ENCODE measurements at places on chromosomes 12 and 14.
A peak's percentile ranks its signal among the peaks of the same experiment; 100 is the strongest.

DNA sequence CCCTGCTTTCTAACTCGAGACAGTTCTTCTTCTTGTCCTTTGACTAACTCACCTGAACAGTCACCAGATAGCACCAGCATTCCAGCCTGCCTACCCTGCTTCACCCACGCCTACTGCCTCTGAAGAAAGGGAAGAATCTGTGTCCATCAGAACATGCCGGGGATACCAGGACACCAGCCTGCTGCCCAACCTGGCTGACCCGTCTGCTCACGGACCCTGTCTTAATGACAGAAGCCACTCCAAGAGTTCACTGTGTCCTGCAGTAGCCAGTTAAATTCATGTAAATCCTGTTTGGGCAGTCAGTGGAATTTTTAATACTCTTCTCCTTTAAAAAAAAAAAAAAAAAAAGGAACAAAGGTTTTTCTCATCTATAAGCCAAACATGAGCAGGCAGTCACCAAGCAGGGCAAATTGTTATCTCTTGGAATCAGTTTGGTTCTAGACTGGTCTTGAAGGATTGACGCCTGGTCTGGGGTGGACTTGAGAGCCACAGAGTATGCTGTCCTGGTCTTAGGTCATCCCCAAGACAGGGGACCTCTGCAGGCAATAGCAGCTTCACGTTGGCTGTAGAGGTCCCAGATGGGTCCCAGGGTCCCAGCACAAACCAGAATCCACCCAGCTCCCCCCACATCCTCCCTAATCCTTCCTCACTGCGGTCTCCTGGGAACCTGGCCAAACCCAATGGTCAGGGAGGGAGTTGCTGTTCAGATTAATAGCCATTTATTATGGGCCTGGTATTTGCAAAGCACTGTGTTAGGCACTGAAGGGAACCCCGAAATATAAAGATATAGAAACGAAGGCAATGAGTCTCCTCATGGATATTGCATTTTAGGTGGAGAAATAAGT is 181.1 kb upstream of the HIF1A start:
- no peak for DNase-seq

GRCh38 chr14:53032161-53032803 is 81.4 kb upstream of the FERMT2 start:
- DNase-seq, result no peak

- DNase-seq, result no peak
Observed at GRCh38 chr12:30696103-30696408, 387 bp upstream of the IPO8 start.

- no peak for DNase-seq
Observed at GRCh38 chr14:104843006-104843405, 22.1 kb upstream of the CEP170B start.

DNA sequence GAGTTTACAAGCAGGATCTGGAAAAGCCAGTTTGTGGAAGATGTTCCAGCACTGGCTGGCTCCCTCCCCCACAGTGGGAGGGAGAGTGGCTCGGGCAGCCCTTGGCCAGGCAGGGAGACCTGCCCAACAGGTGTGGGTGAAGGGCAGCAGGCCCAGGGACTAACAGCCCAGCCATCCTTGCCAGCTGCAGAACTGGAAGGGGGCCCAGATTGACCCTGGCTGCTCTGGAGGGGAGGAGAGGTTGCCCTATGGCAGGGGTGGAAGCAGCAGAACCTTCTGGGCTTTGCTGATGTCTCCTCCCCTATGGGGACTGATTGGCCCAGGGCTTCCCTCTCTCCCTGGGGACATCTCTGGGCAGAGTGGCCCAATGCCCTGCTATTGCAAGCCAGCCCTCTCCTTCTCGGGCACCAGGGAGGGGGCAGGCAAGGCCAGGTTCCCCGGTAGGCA is 20.5 kb downstream of the IRF2BPL start:
- DNase-seq, result no peak

DNA sequence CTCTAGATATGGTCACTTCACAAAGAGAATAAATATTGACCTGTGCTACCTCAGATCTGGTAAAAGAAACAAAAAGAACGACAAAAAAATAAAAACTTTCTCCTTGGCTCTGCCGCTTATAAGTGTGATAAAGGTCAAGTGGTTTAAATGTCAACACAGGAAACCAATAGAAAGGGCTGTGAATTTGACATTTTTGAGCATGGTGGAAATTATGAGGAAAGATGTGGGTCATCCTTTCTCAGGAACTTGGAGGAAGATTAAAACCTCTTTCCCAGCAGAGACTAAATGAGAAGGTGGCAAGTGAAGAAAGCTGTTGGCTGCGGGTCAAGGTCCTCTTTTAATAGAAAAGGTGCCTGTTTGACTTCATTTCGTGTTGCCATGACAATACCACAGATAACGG is 28.2 kb downstream of the TESPA1 start:
- no peak for DNase-seq

DNA sequence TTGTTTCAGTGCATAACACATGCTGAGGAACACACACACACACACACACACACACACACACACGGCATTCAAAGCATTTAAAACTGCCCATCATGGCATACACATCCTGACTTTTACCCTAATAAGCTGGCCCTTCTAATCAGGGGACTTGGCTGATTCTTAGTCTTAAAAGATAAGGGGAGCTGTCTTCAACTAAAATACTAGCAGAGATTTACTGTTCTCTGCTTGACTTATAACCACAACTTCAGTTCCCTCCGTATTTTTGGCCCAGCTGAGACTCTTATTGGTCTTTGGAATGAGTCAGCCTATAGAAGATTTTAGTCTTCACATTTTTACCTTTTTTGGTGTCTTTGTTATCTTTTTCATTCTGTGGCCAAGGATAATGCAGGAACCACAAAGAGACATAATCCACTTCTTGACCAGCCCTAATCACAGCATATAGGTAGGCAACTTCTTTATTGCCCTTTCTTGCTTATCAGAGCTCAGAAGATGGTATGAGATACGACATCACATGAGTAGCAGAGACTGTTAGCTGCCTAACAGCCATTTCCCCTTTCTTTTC is 25.1 kb upstream of the SLC8A3 start:
- DNase-seq, result no peak

- DNase-seq, result peak; percentile 76
Observed at GRCh38 chr14:68977718-68978171, 1.4 kb downstream of the ACTN1 start.

GRCh38 chr12:23560611-23561010 is 388.9 kb downstream of the SOX5 start:
- no peak for DNase-seq

- DNase-seq, result no peak
Observed at GRCh38 chr12:66945189-66945817, 266.4 kb upstream of the GRIP1 start.
